ENCODE measurements at places on chromosomes 12 and 14.

DNA sequence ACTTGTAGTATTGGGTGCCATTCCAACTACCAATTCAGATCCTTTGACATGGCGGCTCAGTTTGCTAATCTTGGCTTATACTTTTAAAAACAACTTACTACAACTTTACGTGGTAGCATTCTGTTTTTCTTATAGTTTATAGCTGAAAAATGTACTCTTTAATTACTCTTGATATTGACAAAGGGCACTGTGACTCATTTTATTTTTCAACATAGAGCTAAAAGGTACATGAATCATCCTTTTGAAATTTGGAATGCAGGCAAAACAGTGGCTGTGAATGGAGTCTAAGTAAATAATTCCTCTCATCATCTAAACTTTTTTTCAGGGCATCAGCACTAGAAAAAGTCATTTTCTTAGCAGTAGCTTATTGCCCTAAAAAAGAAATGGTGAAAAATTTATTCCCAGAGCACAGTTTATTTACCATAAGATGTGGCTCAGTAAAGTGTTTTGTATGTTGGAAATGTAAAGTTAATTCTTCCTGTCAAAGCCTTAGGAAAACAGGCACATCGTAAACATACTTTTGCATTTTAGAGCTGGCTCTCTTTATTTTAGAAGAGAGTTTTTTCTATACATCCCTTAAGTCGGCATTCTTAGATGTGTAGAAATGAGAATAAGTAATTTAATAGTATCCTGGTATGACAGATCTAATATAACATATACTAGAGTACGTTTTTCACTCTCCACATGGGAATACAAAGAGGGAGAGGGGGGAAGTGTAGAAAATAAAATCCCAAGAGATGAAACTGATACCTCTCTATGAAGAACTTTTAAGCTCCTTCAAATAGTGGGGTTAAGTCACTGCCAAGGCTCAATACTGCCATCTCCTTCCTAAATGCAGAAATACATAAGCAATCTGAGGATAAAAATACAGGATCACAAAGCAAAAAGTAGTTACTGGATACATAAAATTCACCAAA is 55.2 kb downstream of the SLC25A21 start:
- no peak for DNase-seq

DNA sequence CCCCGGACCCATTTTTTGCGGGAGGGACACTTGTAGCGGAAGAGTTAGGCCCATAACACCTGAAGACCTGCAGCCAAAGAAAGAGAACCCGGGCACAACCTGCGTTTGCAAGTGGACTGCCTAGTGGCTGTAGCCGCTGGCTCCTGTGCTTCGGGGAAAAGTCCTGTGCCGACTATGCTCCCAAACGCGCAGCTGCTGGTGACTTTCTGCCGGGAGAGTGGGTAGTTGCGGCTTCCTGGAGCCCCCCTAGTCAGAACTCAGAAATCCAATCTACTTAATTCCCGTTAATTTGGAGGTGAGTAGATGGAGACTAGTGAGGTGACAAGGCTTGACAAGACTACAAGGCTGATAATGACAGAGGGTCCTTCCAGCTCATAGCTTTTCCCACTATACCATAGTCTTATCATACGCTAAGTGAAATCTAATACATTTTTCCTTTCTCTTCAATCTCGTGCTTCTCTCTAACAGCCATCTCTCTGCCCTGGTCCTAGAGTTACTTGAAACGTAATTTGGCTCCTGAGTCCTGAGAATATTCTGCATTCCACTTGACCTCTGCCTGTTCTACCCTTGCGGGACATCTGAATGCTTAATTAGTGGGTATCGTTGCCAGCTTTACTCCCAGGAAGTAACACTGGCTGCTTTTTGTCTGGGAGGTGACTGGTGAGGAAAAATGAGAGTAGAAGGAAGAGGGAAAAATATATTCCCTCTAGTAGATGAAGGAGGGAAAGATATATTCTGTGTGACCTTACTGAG is 556 bp downstream of the MTHFD1 start:
- DNase-seq: no peak

DNA sequence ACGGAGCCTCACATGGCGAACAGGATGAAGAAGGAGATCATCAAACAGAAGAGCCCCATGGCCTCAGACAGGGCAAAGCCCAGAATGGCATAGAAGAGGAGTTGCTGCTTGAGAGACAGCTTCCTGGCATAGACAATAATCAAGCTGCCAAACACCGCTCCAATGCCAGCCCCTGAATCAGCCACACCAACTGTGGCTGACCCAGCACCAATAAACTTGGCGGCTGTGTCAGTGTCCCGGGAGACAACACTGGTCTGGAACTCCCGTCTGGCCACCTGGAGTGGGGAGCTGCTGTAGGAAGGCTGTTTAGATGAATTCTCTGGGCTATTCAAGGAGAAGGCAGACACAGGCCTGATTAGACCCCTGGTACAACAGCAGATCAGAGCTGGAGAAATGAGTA is 100.1 kb downstream of the HEATR5A start:
- DNase-seq: no peak

GRCh38 chr14:71684323-71684722 is 247.9 kb upstream of the RGS6 start:
- no peak for DNase-seq

GRCh38 chr12:97168804-97169203 is 261.7 kb downstream of the NEDD1 start:
- no peak for DNase-seq

- DNase-seq: no peak
Measured at GRCh38 chr12:103085541-103085940, 128.1 kb downstream of the ASCL1 start.

DNA sequence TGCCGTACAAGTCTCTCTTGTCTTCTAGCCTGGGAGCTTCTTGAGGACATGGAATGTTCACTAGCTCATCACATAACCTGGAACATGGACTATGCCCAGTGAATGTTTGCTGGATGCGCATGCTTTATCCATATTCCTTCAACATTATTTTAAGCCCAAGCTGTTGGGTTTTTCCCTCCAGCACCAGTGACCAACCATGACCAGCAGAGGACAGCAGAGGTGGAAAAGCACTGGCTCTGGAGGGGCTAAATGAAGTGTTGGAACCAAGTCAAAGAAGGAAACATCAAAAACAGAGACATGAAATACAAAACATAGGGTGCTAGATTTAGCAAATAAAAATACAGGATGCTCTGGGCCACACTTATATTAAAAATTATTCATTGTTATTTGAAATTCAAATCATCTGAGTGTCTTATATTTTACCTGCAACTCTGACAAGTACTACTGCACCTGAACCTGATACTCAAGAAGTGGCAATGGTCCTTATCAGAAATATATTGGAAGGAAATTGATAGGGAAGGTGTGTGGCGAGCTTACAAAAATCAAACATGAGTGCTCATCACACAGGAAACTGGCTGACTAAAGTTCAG is 23.1 kb upstream of the HELB start:
- peak; percentile 80 for DNase-seq

GRCh38 chr12:128637642-128638606 is 185.8 kb downstream of the SLC15A4 start:
- no peak for DNase-seq
